ENCODE measurements at places on chromosomes 7 and 10.

- DNase-seq: no peak
Measured at GRCh38 chr7:144908324-144908723, 72.5 kb upstream of the TPK1 start.

- no peak for DNase-seq
Measured at GRCh38 chr10:58467931-58468635, 44.6 kb upstream of the BICC1 start.

- DNase-seq: no peak
Measured at GRCh38 chr10:78991187-78991586, 77.6 kb upstream of the ZMIZ1 start.

- DNase-seq: no peak
Measured at GRCh38 chr10:78211561-78212051, 177.9 kb downstream of the RPS24 start.

DNA sequence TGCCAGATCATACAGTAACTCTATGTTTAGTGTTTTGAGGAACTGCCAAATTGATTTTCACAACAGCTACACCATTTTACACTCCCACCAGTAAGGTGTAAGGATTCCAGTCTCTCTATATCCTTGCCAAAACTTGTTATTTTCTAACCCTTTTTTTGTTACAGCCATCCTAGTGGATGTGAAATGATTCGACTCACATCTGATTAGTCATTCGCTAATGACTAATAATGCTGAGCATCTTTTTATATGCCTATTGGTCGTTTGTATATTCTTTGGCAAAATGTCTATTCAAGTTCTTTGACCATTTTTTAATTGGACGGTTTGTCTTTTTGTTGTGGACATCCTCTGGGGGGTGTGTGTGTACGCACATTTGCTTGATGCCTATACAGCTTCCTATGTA is 142.8 kb downstream of the DGKB start:
- no peak for DNase-seq

DNA sequence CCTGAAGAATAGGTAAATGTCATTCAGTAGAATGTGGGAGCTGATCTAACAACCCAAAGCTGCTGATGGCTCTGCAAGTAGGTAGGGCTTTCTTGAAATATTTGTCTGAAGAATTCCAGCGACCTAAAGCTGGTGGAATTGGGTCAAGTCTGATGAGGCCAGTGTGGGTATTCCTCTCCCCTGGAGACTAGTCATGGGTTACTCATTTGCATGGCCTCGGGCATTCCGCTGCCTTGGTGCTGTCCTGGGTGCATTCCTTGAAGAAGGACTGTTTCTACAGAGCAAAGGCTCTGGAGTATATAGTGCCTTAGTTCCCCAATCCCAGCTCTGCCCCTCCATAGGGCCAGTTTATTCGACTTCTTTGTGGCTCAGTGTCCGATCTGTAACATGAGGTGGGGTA is 19.2 kb downstream of the PDK4 start:
- no peak for DNase-seq

DNA sequence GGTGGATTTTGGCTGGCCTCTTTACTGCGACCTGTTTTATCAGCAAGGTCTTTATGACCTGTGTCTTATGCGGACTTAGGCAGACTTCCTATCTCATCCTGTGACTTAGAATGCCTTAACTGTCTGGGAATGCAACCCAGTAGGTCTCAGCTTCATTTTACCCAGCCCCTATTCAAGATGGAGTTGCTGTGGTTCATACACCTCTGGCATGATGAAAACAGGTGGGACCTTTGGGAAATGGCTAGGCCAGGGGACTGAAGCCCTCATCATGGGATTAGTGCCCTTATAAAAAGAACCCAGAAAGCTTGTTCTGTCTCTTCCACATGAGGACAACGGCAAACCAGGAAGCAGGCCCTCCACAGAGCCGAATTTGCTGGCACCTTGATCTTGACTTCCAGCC is 172.1 kb upstream of the MYO3A start:
- DNase-seq: no peak

All from T-helper 22 cell (primary cell).